NCI-H2081 (cell line): ENCODE measurements at places on chromosomes 2 and 18.

DNA sequence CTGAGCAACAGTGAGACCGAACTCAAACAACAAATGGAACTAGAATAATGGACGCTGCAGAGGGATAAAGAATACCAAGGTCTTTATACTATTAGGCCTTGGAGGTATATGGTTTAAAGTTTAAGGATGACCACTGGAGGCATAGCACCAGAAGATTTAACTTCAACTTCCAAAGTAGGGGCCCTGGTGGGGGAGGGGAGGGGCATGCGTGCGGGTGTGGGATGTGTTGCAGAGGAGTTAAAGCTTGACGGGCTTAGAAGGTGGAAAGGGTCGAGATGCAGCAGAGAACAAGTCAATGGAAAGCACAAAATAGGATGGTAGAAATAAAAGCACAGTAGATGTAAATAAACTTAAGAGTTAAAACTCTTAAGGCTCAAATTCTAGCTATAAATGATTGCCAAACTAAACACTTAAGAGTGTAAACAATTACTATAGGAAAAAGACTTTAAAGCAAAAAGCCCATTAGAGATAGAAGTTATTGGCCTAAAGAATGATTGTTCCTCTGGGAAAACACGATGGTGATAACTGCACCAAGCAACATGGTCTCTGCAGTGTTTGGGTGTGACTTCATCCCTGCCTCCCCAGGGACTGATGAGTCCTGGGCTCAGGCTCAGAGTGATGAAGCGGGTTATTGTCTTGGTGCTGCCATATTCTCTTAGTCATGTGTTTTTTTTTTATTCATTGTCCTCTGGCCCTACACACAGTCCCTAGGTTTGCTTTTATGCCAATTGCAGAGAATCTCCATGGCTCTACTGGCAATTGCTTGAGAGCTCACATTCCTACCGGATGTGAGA, 13.0 kb downstream of the RRM2 start:
- no peak for DNase-seq

- DNase-seq, result no peak
These were observed 3.0 kb upstream of the ROCK2 start for GRCh38 chr2:11347403-11347959.

GRCh38 chr2:204732019-204732418, 186.7 kb downstream of the PARD3B start:
- DNase-seq, result no peak

- no peak for DNase-seq
These were observed 20.2 kb downstream of the PRKAG3 start for GRCh38 chr2:218811382-218811781.

- peak; percentile 10 for DNase-seq
These were observed 172.6 kb upstream of the BCL2L11 start for GRCh38 chr2:110948027-110948674.
